ENCODE measurements at places on chromosomes 2 and 18. TPM values are rescaled to one million over a fixed set of nuclear protein-coding genes. Genes with fewer than 3 reads are reported as not detected.

DNA sequence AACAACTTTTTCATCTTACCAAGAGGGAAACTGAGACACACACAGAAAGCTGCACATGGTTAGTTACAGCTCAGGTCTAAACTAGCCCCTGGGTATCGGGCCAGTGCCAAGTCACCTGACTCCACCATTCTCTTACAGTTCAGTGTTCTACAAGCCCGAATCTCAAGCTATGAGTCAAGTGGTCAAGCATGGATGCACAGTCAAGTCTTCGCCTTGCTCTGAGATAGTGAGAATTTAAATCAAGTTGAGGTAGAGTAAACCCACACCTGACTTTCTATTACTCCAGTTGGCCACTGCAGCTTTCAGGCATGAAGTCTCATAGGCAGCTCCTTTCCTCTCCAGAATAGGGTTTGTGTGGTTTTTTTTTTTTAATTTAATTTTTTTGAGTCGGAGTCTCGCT lies 34.5 kb upstream of the ARL5A start:
- H3K27ac ChIP-seq: no peak overlapping the region
- H3K4me3 ChIP-seq: no peak overlapping the region
- no peak for DNase-seq

DNA sequence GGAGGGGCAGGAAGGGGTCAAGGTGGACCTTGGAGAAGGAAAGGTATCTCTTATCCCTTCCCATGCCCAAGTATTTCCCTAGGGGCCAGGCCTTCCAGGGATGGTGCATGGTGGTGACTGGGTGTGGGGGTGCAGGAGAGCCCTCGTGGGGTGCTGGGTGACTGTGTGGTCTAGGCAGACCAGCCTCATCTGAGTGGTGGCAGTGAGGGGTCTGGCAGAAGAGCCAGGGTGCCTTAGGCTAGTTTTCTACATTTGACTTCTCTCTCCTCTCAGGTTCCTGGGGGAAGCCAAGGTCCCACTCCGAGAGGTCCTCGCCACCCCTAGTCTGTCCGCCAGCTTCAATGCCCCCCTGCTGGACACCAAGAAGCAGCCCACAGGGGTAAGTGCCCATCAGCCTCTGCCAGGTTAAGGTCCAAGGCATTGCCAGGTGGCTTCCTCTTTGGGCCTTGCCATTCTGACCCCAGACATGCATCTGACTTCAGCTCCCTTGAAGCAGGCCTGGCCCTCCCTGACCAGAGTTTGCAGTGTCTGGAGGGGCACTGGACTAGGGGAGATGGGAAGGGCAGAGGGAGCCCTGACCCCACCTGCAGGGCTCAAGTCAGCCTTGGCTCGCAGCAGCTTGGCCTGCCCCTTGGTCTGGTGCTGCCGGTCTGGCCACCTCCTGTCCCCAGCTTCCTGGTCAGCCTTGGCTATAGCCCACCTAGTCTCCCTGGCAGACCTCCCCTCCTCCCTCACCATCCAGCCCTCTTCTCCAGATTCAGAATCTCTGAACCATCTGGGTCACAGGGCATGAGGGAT lies 49.8 kb downstream of the DYSF start:
- no peak overlapping the region for H3K4me3 ChIP-seq
- H3K27me3 ChIP-seq: no peaks in the 10 kb centered on the region
- no peak for DNase-seq
- peaks cover 4% of the 10 kb centered on the region for H3K4me1 ChIP-seq
- no peak overlapping the region for H3K27ac ChIP-seq
- H3K36me3 ChIP-seq: no peaks in the 10 kb centered on the region

- no peak overlapping the region for H3K27ac ChIP-seq
- no peak overlapping the region for H3K4me3 ChIP-seq
- H3K36me3 ChIP-seq: no peaks in the 10 kb centered on the region
- H3K27me3 ChIP-seq: no peaks in the 10 kb centered on the region
- no peak for DNase-seq
These were observed 66.2 kb downstream of the MDH1 start for GRCh38 chr2:63654959-63655358.

DNA sequence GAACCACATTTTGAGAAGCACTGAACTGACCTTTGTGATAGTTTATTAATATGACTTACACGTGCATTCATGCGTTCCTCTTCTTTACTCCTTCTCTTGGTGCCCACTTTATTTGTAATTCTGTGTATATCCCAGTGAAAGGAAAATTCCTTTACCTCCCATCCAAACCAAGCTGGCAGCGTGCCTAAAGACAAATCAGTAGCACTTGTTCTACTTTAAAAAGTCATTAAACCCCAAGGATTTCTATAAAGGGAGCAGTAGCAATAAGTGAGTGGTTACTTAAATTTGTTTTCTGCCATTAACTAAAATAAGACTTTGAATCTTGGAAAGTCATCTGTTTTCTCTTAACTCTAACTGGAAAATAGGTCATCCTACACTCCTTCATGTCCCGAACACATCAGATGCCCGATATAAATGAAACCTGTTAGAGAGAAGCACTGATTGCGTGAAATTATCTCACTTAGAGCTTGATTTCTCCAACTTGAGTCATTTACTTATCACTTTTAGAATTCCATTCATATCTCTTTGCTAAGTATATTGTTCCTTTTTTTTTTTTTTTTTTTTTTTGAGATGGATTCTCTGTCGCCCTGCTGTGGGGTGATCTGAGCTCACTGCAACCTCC lies 10.7 kb downstream of the PIK3C3 start:
- peaks cover 43% of the 10 kb centered on the region for H3K36me3 ChIP-seq
- no peak overlapping the region for H3K27ac ChIP-seq
- no peaks in the 10 kb centered on the region for H3K27me3 ChIP-seq
- no peak for DNase-seq
- no peak overlapping the region for H3K4me3 ChIP-seq
- H3K4me1 ChIP-seq: peaks cover 8% of the 10 kb centered on the region

The ATG4B gene
- 90.4 TPM for total RNA-seq

The PPIG gene
- total RNA-seq: 30.5 TPM

DNA sequence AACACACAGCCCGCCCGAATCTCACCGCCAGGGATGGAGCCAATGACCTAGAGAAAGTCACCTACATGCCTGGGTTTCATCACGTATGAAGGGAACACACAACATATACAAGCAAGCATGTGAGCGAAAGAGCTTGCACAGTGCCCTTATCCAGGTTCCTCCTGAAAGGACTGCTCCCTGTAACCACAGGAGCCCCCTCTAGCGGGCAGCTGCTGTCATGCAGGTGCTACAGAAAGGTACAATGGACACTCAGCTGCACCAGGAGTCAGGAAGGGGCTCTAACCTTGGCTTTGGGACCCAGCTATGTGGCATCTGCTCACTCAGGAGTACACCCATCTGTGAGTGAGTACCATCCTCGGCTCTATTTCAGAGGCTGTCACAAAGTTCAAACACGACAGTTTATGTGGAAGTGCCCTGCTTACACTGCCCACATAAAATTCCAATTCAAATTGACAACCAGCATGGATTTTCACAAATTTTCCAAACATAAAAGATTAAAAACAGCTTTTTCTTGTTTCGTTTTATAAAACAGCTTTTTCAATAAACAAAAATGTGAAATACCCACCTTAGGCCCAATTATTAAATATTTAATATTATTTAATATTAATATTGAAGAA lies 3.5 kb downstream of the NDUFA10 start:
- no peak overlapping the region for H3K27ac ChIP-seq
- DNase-seq: no peak
- H3K4me3 ChIP-seq: no peak overlapping the region
- H3K4me1 ChIP-seq: peaks cover 21% of the 10 kb centered on the region

The CHRND gene
- total RNA-seq: not detected

All from suprapubic skin (tissue), 4 donors.